ENCODE measurements at places on chromosomes 3 and 15.

GRCh38 chr3:36734742-36735141 lies 29.6 kb downstream of the DCLK3 start:
- DNase-seq, result no peak
- H3K4me3 ChIP-seq, result no peak overlapping the region
- no peaks in the 10 kb centered on the region for H3K4me1 ChIP-seq
- H3K27ac ChIP-seq, result no peak overlapping the region

DNA sequence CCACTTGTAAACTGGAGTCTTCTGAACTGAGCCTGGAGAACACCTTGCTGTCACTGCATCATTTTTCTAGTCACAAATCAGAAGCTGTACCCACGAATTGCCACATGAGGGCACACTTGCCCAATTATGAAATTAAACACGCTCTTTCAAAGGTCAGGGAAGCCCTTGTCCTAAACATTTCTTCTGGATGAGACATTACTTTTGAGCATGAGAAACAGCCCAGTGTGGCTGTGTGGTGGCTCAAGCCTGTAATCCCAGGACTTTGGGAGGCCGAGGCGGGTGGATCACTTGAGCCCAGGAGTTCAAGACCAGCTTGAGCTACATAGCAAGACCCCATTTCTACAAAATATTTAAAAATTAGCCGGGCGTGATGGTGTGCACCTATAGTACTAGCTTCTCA lies 27.5 kb upstream of the CFAP161 start:
- no peaks in the 10 kb centered on the region for H3K4me1 ChIP-seq
- DNase-seq, result no peak
- no peak overlapping the region for H3K4me3 ChIP-seq
- H3K27me3 ChIP-seq, result no peaks in the 10 kb centered on the region
- no peaks in the 10 kb centered on the region for H3K36me3 ChIP-seq

GRCh38 chr15:27175472-27176153 lies 204.6 kb downstream of the GABRG3 start:
- DNase-seq, result no peak
- no peak overlapping the region for H3K4me3 ChIP-seq
- H3K4me1 ChIP-seq, result no peaks in the 10 kb centered on the region
- no peaks in the 10 kb centered on the region for H3K36me3 ChIP-seq
- no peak overlapping the region for H3K27ac ChIP-seq

GRCh38 chr3:42504334-42505127 lies 2.1 kb downstream of the VIPR1 start:
- H3K36me3 ChIP-seq, result no peaks in the 10 kb centered on the region
- peaks cover 7% of the 10 kb centered on the region for H3K27me3 ChIP-seq
- H3K4me3 ChIP-seq, result no peak overlapping the region
- H3K27ac ChIP-seq, result no peak overlapping the region
- H3K4me1 ChIP-seq, result no peaks in the 10 kb centered on the region
- DNase-seq, result no peak

DNA sequence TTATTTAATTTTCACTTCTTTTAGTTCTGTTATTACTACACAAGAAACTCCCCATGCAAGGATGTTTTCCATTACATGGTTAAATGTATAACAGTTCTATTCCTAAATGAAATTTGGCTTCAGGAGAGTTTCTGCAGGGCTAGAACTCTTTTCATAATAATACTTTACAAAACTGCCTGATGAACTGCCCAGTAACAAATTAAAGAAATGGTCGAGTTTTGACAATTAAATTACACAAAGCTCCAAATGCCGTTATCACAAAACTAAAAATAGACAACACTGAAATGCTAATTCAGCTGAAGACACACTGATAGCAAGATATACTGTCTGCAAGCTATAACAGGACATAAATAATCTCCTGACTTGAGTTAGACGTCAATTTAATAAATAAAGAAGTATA lies 435.2 kb upstream of the CCDC54 start:
- no peak overlapping the region for H3K27ac ChIP-seq
- H3K4me3 ChIP-seq, result no peak overlapping the region
- no peaks in the 10 kb centered on the region for H3K27me3 ChIP-seq
- no peaks in the 10 kb centered on the region for H3K36me3 ChIP-seq

DNA sequence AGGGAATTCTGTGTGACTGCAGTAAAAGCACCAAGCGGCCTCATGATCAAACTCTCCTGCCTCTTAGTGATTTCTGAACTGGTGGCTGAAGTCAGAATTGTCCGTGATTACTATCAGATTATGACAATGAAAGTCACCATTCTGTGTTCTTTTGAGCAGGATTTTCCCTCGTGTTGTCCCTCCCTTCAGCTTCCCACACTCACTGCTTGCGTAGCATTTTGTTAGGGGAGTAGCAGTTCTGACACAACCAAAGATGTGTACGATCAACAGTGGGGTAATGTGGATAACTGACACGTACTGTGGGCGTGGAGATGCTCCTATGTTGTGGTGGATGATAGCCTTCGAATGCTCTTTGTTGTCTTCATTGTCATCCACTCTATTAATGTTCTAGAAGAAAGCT lies 67.8 kb upstream of the ICE2 start:
- no peaks in the 10 kb centered on the region for H3K27me3 ChIP-seq
- H3K4me1 ChIP-seq, result peaks cover 8% of the 10 kb centered on the region
- no peak overlapping the region for H3K4me3 ChIP-seq
- no peak for DNase-seq
- H3K27ac ChIP-seq, result no peak overlapping the region
- H3K36me3 ChIP-seq, result no peaks in the 10 kb centered on the region

DNA sequence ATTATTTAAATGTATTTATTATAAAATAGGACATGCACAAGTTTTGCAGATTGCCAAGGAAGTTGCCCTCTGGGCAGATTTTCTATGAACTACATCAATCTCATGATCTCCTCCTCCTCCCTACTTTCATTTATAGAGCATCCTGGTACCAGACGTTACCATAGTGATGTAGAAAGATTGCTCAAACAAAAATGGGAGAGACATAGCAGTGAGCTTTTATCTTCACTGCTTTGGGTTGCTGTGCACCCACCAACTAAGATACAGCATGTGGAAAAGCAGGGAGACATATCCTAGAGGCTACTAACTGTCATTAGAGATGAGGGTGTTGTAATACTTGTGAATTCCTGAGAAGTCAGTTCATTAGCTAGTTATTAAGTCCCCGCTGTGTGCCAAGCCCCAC lies 137.5 kb upstream of the BFSP2 start:
- no peaks in the 10 kb centered on the region for H3K4me1 ChIP-seq
- no peak overlapping the region for H3K4me3 ChIP-seq
- no peak overlapping the region for H3K27ac ChIP-seq
- H3K36me3 ChIP-seq, result no peaks in the 10 kb centered on the region
- no peak for DNase-seq

DNA sequence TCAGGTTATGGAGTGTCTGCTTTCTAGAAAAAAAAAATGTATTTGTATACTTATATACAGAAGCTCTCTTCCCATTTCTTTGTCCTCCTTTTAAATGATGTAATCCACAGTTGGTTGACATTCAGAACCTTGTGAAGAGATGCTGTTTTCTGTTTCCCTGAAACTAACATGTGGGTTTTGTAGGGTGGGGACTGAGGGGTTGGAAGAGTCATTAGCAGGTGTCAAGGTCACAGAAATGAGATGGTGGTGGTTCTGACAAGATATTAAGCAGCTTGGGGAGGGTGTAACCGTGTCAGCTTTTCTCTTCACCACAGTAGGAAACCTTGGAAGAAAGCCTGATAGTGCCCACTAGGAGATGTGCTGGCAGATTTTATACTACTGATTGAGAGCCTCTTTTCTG lies 2.4 kb downstream of the RASA2 start:
- H3K4me3 ChIP-seq, result no peak overlapping the region
- H3K27me3 ChIP-seq, result no peaks in the 10 kb centered on the region
- no peak for DNase-seq
- H3K4me1 ChIP-seq, result peaks cover 4% of the 10 kb centered on the region

- no peak overlapping the region for H3K4me3 ChIP-seq
- no peaks in the 10 kb centered on the region for H3K36me3 ChIP-seq
- no peak for DNase-seq
These were observed 9.1 kb downstream of the SLC25A26 start for GRCh38 chr3:66229931-66230330.

GRCh38 chr15:87689716-87690115 lies 566.8 kb downstream of the NTRK3 start:
- no peak overlapping the region for H3K27ac ChIP-seq
- no peaks in the 10 kb centered on the region for H3K27me3 ChIP-seq
- DNase-seq, result no peak
- no peak overlapping the region for H3K4me3 ChIP-seq
- H3K4me1 ChIP-seq, result no peaks in the 10 kb centered on the region

GRCh38 chr3:31364711-31365110 lies 168.0 kb upstream of the STT3B start:
- no peak for DNase-seq
- no peak overlapping the region for H3K27ac ChIP-seq
- no peaks in the 10 kb centered on the region for H3K4me1 ChIP-seq
- no peaks in the 10 kb centered on the region for H3K36me3 ChIP-seq
- no peak overlapping the region for H3K4me3 ChIP-seq
- H3K27me3 ChIP-seq, result no peaks in the 10 kb centered on the region

DNA sequence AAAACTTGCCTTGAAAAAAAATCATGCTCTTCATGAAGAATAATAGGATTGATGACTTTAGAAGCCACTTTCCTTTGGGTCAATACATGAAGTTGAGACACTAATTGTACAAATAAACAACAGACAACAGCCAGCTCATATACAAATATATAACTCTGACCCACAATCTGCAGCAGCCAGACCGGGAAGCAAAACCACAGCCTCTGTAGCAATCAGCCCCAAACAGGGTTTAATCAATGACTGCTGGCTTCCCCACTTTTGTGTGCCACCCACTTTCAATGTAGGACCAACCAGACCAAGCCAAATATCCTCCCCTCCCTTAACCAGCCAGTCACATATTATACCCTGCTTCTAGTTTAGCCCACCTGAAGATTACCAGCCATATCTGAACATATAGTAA lies 39.0 kb downstream of the IFT57 start:
- no peak overlapping the region for H3K27ac ChIP-seq
- no peaks in the 10 kb centered on the region for H3K36me3 ChIP-seq
- no peak for DNase-seq

DNA sequence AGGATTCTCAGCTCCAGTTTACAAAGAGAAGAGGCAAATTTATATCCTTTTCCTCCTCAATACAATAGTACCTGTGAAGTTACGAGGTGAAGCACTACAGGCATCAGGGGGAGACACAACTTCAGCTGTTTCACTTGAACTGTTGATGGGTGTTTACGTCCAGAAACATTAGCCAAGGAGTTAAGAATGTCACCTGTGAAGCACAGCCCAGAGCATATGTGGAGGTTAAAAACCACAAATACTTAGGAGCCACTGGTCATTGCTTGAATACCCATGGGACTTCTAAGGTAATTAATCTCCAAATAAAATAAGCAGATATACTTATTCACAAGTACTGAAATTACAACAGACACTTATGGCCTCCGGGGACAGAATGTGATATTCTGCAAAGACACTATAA lies 246.5 kb downstream of the ULK4 start:
- no peaks in the 10 kb centered on the region for H3K27me3 ChIP-seq
- DNase-seq, result peak; percentile 7
- H3K36me3 ChIP-seq, result no peaks in the 10 kb centered on the region
- no peak overlapping the region for H3K27ac ChIP-seq
- H3K4me3 ChIP-seq, result no peak overlapping the region

DNA sequence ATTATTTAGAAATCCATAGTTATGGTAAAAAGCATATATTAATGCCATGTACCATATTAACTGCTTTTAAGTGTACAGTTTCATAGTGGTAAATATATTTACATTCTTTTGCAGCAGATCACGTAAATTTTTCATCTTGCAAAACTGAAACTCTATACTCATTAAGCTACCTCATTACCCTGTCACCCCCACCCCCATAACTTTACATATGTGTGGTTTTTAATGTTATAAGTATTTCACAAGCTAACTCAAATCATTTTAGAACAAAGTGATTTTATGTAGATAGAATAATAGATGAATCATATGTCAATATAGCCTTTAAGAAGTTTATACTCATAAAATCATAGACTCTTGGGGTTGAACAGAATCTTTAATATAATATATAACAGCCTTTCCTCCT lies 7.1 kb upstream of the TP63 start:
- no peak overlapping the region for H3K4me3 ChIP-seq
- no peaks in the 10 kb centered on the region for H3K36me3 ChIP-seq
- H3K27ac ChIP-seq, result no peak overlapping the region
- no peaks in the 10 kb centered on the region for H3K27me3 ChIP-seq
- DNase-seq, result no peak

DNA sequence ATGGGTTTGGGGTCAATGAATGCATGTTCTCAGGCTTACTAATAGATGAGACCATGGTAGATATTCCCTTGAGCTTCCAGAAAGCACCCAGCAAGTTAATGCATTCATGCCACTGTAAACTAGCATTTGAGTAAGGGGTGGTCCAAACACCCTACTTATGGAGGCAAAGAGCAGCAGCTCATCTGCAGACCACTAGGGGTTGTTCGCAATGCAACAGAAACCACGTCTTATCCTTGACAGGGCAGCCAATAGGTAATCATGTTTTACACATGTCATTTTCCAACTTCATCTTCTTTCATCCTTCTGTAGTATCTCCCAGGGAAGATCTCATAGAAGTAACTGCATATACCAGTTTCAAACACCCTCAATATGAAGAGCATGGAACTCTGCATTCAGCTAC lies 330.2 kb downstream of the RORA start:
- H3K36me3 ChIP-seq, result no peaks in the 10 kb centered on the region
- no peaks in the 10 kb centered on the region for H3K27me3 ChIP-seq
- no peak for DNase-seq
- no peak overlapping the region for H3K27ac ChIP-seq

DNA sequence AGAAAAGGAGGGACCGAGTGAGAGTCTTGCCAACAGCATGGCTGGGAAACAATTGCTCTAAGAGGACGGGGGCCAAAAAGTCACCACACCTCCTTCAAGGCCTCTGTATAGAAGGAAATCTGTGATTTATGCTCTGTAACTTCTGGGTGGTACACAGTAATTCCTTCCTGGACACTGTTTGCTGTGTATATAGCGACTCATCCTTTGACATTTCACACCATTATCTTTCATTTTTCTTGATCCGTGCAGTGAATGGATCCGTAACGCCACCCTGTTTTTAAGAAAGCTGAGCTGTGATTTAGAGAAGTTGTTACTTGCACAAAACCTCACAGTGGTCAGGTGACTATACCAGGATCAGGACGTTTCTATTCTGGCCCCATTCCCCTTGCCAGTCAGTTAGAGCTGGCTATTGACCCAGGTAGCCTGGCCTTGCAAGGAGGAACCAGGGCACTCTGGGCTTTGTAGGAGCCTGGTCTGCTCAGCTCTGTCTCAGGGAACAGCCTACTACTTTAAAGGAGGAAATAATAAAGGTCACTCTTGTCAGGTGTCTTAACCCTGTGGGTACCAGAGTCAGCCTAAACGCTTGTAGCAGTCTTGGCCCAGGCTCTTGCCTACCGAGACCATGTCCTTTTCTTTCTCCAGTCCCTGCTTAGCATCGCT lies 86.5 kb upstream of the MYZAP start:
- H3K36me3 ChIP-seq, result no peaks in the 10 kb centered on the region
- no peak overlapping the region for H3K4me3 ChIP-seq
- no peak for DNase-seq
- peaks cover 90% of the 10 kb centered on the region for H3K4me1 ChIP-seq

Measured in kidney (tissue), 22 donors.